Epithelial cell of prostate (primary cell): ENCODE measurements at places on chromosomes 3 and 15.

- DNase-seq: peak; percentile 90
Measured at GRCh38 chr3:194808640-194809097, 123.0 kb downstream of the FAM43A start.

- DNase-seq: no peak
Measured at GRCh38 chr3:117454254-117454653, 744.7 kb downstream of the TUSC7 start.

- DNase-seq: no peak
Measured at GRCh38 chr15:42929306-42929848, 8.8 kb upstream of the TTBK2 start.

DNA sequence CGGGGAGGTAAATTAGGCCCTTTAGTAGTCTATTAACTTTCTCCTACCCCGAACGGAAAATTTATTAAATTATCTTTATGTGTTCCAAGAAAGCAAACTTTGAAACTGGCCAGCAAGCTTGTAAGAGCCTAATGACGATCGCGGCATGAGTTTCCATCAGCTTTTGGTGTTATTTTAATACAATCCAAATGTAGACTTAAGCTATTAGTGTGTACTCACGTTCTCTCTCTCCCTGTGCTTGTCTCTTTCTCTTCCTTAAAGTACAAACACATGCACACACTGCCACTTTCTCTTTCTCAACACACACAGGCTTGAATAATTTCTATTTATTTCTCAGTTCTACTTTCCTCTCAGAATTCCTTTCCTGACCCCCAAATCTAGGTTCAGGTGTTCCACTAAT is 108.8 kb upstream of the MME start:
- DNase-seq: no peak

GRCh38 chr3:126461450-126462070 is 14.1 kb downstream of the ZXDC start:
- DNase-seq: no peak

- DNase-seq: no peak
Measured at GRCh38 chr3:134327594-134327975, 46.7 kb downstream of the AMOTL2 start.

- no peak for DNase-seq
Measured at GRCh38 chr3:177624528-177625495, 427.5 kb upstream of the TBL1XR1 start.

GRCh38 chr15:85760531-85761371 is 34.0 kb downstream of the KLHL25 start:
- DNase-seq: no peak

DNA sequence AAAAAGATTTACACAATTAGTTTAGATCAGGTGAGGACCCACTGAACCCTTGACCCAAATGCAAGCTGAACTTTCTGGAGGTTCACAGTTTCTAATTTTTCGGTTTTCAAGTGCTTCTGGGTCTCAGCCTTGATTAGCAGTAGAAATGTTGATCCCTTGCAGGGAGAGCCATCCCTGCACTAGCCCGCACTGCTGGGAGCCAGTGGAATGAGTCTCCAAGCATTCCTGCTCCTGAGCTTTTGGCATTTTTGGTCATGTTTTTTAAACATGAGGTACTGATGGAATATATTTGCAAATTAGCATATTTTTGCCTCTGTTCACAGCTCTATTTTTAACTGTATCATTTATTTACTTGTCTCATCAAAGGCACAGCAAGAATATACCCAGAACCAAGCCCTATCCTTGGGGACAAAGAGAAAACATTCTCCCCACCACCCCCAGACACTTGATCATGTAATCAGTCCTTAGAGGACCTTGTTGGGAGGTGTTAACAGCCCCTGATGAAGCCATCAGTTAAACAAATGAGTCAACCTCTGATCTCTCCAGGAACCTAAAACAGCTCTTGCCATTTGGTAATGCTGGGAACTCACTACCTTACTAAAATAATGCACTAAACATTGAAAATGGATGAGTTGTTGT is 119.0 kb upstream of the CTDSPL start:
- DNase-seq: no peak

- no peak for DNase-seq
Measured at GRCh38 chr3:155031186-155031585, 48.9 kb upstream of the MME start.

DNA sequence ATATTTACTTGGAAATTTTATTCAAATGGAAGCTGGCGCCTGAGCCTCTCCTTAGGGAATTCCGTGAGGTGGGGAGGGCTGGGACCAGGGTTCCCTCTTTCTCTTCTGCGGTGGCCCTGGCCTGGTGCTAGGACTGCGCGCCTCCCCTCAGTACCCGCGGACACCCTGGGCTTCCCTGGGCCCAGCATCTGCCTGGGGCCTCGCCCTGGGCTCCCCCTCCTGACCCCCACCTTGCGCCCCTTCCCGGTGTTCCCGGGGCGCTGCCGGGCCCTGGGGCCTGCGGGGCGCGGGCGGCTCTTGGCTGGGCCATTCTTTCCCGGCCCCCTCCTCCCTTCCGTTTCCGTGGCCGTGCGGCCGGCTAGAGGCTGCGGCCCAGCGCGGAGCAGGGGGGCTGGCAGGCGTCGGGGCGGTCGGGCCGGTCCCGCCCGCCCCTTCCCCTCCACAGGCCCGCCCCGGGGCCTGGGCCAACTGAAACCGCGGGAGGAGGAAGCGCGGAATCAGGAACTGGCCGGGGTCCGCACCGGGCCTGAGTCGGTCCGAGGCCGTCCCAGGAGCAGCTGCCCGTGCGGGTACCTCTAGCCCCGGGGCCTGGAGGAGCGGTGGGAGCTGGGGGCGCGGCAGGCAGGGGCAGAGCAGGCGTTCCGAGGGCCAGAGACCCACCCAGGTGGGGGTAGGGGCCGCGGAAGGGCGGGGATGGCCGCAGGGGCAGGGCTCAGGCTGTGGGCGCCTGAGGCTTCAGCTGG is at the start of gene FES:
TSS of gene FES (plus strand) at position 529 of the 743 bp plus-strand sequence. CDS start 542 bp downstream, outside the sequence.
- no peak for DNase-seq

- DNase-seq: no peak
Measured at GRCh38 chr3:117998071-117998470, 1036.6 kb downstream of the IGSF11 start.

GRCh38 chr3:174198199-174198598 is 660.9 kb upstream of the NAALADL2 start:
- DNase-seq: no peak

DNA sequence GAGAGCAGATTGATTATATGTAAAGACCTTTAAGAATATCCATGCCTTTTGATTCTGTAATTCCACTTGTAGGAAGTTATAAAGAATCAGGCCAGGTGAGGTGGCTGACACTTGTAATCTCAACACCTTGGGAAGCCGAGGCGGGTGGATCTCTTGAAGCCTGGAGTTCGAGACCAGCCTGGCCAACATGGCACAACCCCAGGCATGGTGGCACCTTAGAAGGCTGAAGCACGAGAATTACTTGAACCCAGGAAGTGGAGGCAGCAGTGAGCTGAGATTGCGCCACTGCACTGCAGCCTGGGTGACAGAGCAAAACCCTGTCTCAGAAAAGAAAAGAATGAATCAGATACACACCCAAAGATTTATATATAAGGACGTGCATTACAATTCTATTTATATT is 33.9 kb downstream of the HRH1 start:
- DNase-seq: no peak

- DNase-seq: no peak
Measured at GRCh38 chr15:72375501-72375845, 341 bp downstream of the HEXA start.

GRCh38 chr3:123870033-123870432 is 14.1 kb downstream of the MYLK start:
- DNase-seq: no peak

GRCh38 chr3:138587374-138587773 is 6.7 kb downstream of the CEP70 start:
- no peak for DNase-seq

- no peak for DNase-seq
Measured at GRCh38 chr15:32743411-32744140, 25.8 kb downstream of the GREM1 start.

DNA sequence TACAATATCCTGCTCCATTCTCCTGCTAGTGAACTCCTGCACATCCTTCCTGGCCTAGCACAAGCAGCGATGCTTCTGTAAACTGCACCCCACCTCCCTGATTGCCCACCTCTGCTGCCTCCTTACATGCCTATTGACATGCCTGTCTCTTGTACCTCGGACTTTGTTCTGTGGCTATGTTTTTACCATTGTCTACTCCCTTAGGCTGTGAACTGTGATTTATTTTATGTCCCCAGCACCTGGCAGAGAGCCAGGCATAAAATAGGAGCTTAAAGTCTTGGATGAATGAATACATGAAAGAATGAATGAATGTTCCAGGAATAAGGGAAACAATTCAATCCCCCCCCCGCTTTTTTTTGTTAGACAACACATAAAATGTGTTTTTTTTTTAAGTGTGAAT is 210.0 kb downstream of the MYRIP start:
- DNase-seq: no peak

DNA sequence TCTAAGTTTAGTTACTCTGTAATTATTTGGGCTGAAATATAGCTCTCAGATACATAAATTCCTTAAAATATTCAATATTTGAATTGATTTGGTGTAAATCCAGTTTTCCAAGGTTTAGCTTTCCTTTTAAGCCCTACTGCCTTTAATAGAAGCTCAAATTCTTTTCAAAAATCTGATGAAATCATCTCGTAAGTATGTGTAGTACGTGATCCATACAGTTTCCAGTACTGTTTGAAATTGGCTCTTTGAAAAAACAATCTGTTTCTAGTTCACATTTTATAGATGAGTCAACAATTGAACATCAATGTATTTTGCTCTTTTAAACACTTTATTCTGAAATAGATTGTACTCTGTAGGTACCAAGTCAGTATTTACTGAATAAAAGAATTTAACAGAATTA is 84.2 kb downstream of the LRRC49 start:
- DNase-seq: no peak

DNA sequence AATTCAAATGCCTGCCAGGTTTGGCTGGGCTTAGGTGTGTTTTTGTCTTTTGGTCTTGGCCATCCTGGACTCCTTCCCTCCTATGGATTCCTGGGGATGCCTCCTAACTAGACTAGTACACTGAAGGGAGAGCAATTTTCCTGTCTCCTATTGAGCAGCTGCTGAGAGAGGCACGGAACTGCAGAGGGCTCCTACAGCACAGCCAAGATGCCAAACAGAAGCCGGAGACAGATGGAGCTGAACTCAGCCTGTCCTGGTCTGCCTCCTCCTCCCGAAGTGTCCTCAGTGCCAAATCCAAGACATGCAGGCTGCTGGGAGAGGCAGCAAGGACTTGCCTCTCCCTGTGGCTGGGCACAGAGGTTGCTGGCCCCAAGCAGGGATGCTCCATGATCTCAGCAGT is 256.6 kb upstream of the PROK2 start:
- no peak for DNase-seq

GRCh38 chr3:13417166-13417947 is 2.8 kb downstream of the NUP210 start:
- no peak for DNase-seq

GRCh38 chr15:49624056-49624455 is 3.2 kb downstream of the DTWD1 start:
- DNase-seq: no peak

- no peak for DNase-seq
Measured at GRCh38 chr3:48727511-48727910, 10.5 kb upstream of the IP6K2 start.

GRCh38 chr3:32498252-32498651 is 4.4 kb downstream of the CMTM6 start:
- no peak for DNase-seq

- DNase-seq: no peak
Measured at GRCh38 chr3:23100106-23100505, 103.0 kb upstream of the UBE2E2 start.

- DNase-seq: peak; percentile 90
Measured at GRCh38 chr3:94928921-94929320, 866.1 kb downstream of the NSUN3 start.

- DNase-seq: no peak
Measured at GRCh38 chr3:184503647-184504046, 57.9 kb upstream of the EPHB3 start.

- DNase-seq: no peak
Measured at GRCh38 chr15:99120050-99120777, 15.3 kb downstream of the SYNM start.

GRCh38 chr3:161231861-161232260 is 10.8 kb downstream of the NMD3 start:
- DNase-seq: no peak

GRCh38 chr15:54559405-54560069 is 581.3 kb downstream of the UNC13C start:
- no peak for DNase-seq
